ENCODE measurements at places on chromosomes 4 and X.

GRCh38 chrX:72641611-72642010 lies 69.0 kb upstream of the HDAC8 start:
- H3K27ac ChIP-seq, result no peak overlapping the region
- DNase-seq, result no peak
- no peaks in the 10 kb centered on the region for H3K4me1 ChIP-seq
- no peaks in the 10 kb centered on the region for H3K27me3 ChIP-seq

- no peaks in the 10 kb centered on the region for H3K27me3 ChIP-seq
- peaks cover 5% of the 10 kb centered on the region for H3K36me3 ChIP-seq
- H3K4me1 ChIP-seq, result no peaks in the 10 kb centered on the region
- H3K27ac ChIP-seq, result no peak overlapping the region
These were observed 88.6 kb downstream of the NEK1 start for GRCh38 chr4:169523796-169524195.

DNA sequence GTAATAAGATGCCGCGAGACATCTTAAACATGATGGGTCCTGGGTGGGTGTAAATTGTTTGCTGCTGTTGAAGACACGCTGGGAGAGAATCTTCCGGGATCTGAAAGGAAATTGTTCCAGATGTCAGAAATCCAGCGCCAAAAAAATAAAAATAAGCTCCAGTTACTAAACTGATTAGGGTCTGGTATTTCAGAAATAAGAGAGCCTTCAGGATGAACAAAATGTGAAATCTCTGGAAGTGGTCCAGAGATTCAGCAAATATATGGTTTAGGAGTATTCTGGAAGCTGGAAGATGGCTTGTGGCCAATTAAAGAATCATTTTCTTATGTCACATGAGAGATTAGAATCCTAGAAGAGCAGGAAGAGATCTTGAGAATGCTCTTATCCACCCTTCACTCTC lies 75.8 kb upstream of the NHS start:
- no peak overlapping the region for H3K4me3 ChIP-seq
- no peaks in the 10 kb centered on the region for H3K36me3 ChIP-seq
- no peak for DNase-seq
- H3K4me1 ChIP-seq, result no peaks in the 10 kb centered on the region

GRCh38 chr4:35643661-35644060 lies 600.7 kb downstream of the ARAP2 start:
- no peak overlapping the region for H3K27ac ChIP-seq
- DNase-seq, result no peak
- no peaks in the 10 kb centered on the region for H3K4me1 ChIP-seq

- H3K27ac ChIP-seq, result no peak overlapping the region
- no peaks in the 10 kb centered on the region for H3K36me3 ChIP-seq
- no peaks in the 10 kb centered on the region for H3K4me1 ChIP-seq
- H3K27me3 ChIP-seq, result no peaks in the 10 kb centered on the region
- no peak overlapping the region for H3K4me3 ChIP-seq
- DNase-seq, result no peak
These were observed 112.6 kb downstream of the GLRA2 start for GRCh38 chrX:14641681-14642655.

DNA sequence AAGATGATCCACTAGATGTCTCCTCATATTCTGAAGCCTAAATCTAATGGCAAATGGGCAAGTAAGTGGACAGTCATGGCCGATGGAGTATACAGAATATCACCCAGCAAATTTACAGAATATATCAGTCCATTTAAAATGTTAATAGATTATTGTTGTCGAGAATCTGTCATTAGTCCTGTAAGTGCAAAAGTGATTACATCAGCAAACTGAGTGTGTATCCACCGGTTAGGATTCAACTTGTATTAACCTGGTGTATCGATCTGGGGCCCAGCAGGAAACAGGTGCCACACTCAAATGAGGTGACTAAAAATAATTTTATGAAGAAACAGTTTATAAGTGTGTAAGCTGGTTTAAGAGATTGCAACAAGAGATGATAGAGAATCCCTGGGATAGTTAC lies 367.9 kb upstream of the FAM47C start:
- H3K36me3 ChIP-seq, result no peaks in the 10 kb centered on the region
- H3K4me3 ChIP-seq, result no peak overlapping the region
- no peaks in the 10 kb centered on the region for H3K27me3 ChIP-seq
- DNase-seq, result no peak

- no peaks in the 10 kb centered on the region for H3K27me3 ChIP-seq
- no peak overlapping the region for H3K27ac ChIP-seq
- H3K4me3 ChIP-seq, result no peak overlapping the region
- H3K4me1 ChIP-seq, result no peaks in the 10 kb centered on the region
- no peaks in the 10 kb centered on the region for H3K36me3 ChIP-seq
These were observed 63.3 kb downstream of the MOSPD2 start for GRCh38 chrX:14936561-14936960.

- H3K27me3 ChIP-seq, result no peaks in the 10 kb centered on the region
These were observed 240.5 kb downstream of the CFAP47 start for GRCh38 chrX:36160081-36160480.

- DNase-seq, result no peak
- no peaks in the 10 kb centered on the region for H3K27me3 ChIP-seq
- H3K36me3 ChIP-seq, result no peaks in the 10 kb centered on the region
- H3K27ac ChIP-seq, result no peak overlapping the region
- no peaks in the 10 kb centered on the region for H3K4me1 ChIP-seq
These were observed 330.5 kb downstream of the RAPGEF2 start for GRCh38 chr4:159433337-159433736.

DNA sequence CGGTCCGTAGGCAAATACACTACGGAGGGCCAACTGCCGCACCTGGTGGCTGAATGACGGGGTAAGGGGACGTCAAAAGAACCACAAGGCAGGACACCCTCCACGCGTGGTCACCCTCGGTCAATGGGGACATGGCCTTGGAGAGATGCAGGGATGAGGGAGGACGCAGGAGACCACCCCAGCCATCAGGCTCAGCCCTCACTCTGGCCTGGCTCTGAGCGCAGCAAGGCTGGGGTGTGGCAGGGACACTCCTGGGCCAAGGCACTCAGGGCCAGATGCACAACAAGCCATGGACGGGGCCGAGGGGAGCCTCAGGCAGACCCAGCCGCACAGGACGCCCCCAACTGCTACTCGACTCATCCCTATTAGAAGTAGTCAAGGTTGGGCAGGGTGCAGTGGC lies 36.5 kb downstream of the GAK start:
- H3K4me1 ChIP-seq, result no peaks in the 10 kb centered on the region
- no peaks in the 10 kb centered on the region for H3K27me3 ChIP-seq
- H3K27ac ChIP-seq, result no peak overlapping the region
- peaks cover 62% of the 10 kb centered on the region for H3K36me3 ChIP-seq
- DNase-seq, result no peak

DNA sequence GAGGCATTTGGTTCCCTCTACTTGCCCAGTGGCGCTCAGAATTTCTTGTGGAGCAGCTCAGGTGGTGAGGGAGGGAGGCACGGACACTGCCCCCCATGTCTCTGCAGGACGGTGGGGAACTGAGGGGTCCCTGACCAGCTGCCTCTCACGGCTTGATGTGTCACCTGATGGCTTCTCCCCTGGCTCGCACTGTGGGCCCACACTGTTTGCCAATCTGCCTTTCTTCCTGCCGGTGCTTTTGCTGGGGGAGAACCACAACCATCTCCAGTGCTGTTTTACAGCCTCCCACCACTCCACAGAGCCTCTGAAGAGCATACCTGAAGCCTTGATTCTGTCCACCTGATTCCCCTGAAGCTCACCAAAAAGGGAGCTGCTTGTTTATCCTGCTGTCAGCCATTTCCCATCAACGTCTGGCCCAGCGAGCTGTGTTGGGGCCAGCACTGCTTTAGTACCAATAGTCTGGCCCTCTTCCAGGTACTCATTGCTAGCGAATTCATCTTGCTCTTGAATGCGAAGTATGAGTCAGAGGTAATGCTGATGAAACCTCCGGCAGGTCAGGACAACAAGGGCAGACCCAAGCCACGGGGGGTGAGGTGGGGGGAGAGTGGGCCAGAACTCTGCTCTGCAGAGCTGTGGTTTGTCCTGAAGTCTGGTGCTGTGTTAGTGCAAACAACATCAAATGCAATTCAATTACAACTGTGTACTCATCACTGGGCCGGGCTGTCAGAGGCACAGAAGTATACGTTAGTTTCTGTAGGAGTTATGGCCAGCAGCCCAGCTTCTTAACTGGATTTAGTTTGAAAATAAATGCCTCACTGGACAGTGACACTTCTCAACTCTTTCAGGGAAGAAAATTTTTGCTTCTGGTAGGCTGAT lies 208.3 kb upstream of the JADE1 start:
- H3K4me3 ChIP-seq, result no peak overlapping the region
- no peak for DNase-seq
- no peaks in the 10 kb centered on the region for H3K36me3 ChIP-seq
- no peak overlapping the region for H3K27ac ChIP-seq

- no peaks in the 10 kb centered on the region for H3K4me1 ChIP-seq
- no peak for DNase-seq
- no peaks in the 10 kb centered on the region for H3K27me3 ChIP-seq
- no peak overlapping the region for H3K4me3 ChIP-seq
- no peaks in the 10 kb centered on the region for H3K36me3 ChIP-seq
- no peak overlapping the region for H3K27ac ChIP-seq
These were observed 69.1 kb upstream of the UCP1 start for GRCh38 chr4:140637836-140638235.

Measured in effector memory CD4-positive, alpha-beta T cell (primary cell).